Skin of body (tissue), 3 donors: ENCODE measurements at places on chromosomes 7 and 10. TPM values are rescaled to one million over a fixed set of nuclear protein-coding genes. Genes with fewer than 3 reads are reported as not detected.

DNA sequence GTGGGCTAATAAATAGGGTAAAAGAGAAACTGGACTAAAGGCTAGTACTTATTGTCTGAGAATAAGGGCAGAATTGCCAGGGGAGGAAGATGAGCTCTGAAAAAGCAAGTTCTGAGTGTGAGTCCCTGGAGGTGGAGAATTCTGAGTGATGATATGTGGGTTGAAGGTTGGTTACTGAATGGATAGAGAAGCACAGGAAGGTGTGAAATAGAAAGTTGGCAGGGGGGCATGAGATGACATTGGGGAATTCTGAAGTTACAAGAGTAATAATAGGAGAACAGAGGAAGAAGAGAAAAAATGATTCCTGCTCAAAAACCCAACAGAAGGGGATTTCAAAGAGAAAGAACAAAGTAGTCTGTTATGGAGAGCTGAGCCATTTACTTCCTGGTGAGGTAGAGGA, 76.9 kb downstream of the PRKCQ start:
- no peak for DNase-seq

- DNase-seq, result no peak
Measured at GRCh38 chr10:110113670-110114337, 93.6 kb upstream of the MXI1 start.

- DNase-seq, result no peak
Measured at GRCh38 chr10:60310740-60311139, 78.9 kb downstream of the ANK3 start.

Gene NUTM2A
- 0.59 TPM for total RNA-seq

GRCh38 chr7:55207436-55208125, 157.6 kb upstream of the LANCL2 start:
- DNase-seq, result no peak

GRCh38 chr10:98608411-98608810, 161.7 kb upstream of the HPS1 start:
- no peak for DNase-seq

Gene XRCC2
- total RNA-seq, result 3.6 TPM

Gene COL13A1
- 10.1 TPM for total RNA-seq

Gene ZNF716
- total RNA-seq, result not detected

Gene FAM241B
- 1.7 TPM for total RNA-seq

- DNase-seq, result no peak
Measured at GRCh38 chr10:47311193-47311931, 10.9 kb upstream of the GDF2 start.

Gene ATG9B
- total RNA-seq, result 15.4 TPM

GRCh38 chr10:129330211-129330610, 136.8 kb upstream of the MGMT start:
- DNase-seq, result no peak

DNA sequence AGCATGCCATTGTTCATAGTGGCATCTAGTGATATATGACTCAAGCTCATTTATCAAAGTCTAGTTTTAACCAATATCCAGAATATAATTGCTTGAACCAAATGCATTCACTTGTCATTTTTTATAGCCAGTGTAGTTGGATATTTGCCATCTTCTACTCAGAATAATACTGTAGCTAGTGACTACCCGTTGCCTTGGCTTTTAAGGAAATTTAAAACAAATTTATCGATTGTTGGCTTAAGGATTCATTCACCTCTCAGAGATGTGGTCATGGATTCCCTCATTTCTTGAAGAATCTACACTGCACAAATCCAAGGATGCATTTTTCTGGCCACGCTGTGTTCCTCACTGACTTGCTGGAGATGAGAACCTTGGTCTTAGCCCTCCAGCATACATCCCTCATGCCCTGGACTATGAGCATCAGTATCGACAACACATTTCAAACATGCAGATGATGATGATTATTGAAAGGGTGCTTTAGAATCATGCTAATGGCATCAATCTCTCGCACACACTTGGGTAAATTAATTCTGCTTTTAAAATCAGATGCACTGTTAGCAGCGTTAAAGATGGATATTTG, 8.8 kb downstream of the ARID5B start:
- DNase-seq, result no peak
